Testis (tissue), 5 donors: ENCODE measurements at places on chromosomes 7 and 10. TPM values are rescaled to one million over a fixed set of nuclear protein-coding genes. Genes with fewer than 3 reads are reported as not detected.

GRCh38 chr10:124595143-124595883 is 133.7 kb downstream of the LHPP start:
- no peaks in the 10 kb centered on the region for H3K36me3 ChIP-seq
- no peak overlapping the region for H3K27ac ChIP-seq
- peaks cover 8% of the 10 kb centered on the region for H3K4me1 ChIP-seq

DNA sequence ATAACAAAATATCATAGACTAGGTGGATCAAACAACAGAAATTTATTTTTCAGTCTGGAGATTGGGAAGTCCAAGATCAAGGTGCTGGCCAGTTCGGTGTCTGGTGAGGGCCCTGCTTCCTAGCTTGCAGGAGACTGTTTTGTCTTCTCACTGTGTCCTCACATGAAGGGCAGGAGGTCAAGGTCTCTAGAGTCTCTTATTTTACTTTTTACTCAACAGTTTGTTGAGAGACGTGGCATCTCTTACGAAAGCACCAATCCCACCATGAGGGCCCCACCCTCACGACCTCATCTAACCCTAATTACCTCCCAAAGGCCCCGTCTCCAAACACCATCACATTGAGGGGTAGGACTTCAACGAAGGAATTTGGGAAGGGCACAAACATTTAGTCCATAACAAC is 41.2 kb upstream of the SORBS1 start:
- no peak overlapping the region for H3K27ac ChIP-seq
- no peaks in the 10 kb centered on the region for H3K36me3 ChIP-seq
- no peaks in the 10 kb centered on the region for H3K4me1 ChIP-seq

DNA sequence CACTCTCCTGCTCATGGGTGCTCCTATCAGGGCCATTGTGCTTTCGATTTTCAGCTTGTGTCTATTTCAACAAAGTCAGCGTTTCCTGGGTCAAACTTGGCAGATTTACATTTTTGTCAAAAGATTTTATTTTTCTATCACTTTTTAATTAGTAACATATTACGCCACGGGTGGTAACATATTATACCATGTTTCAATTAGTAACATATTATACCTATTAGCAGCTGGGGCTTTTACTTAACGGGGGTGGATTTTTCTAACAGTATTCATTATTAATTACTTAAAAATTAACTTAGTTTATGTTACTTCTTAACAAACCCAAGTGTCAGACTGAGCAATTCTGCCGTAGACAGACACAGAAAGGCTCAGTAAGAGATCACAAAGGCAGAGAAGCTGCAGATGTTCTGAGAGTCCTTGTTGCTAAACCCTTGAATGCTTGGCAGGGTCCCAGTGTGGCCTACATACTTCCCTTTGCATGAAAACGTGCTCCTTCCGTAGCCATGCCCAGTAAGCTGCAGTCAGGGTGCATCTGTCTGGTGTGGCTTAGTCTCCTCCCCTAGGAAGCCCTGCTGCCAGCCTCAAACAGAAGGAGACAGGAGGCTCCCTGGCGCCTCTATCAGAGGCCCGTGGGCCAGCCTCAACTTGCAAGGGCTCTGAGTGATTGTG is 263.1 kb upstream of the CXCL12 start:
- no peaks in the 10 kb centered on the region for H3K27me3 ChIP-seq
- DNase-seq = peak; percentile 38
- H3K4me1 ChIP-seq = no peaks in the 10 kb centered on the region
- no peaks in the 10 kb centered on the region for H3K36me3 ChIP-seq

GRCh38 chr10:123133541-123134342 is 2.0 kb upstream of the HMX3 start:
- H3K27me3 ChIP-seq = peaks cover 4% of the 10 kb centered on the region
- H3K27ac ChIP-seq = no peak overlapping the region
- H3K4me3 ChIP-seq = no peak overlapping the region

DNA sequence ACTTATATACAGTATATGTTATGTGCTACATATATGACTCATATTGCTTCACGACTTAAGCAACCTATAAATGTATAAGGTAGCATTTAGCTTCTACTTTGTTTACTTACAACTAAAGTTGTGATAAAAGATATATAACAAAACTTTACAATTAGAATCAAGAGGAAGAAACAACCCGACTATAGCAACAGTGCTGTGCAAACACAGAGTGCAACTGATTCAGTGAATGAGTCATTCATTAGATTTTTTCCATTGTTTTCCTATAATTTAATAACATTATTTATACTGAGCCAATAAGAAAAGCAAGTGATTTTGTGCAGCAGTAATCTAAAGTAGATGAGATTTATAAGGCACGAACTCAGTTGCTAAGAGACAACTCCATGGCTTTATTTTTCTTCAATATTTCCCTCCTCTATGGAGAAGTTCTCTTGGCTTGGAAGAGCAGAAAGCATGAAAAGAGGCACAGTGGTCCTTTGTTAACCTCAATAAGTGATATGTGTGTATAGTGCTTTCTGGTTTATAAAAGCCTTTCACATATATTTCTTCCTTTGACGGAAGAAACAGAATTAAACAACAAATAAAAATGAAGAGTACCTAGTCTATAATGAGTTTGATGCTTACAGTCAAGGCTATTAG is 19.8 kb downstream of the CEP41 start:
- H3K4me3 ChIP-seq = no peak overlapping the region
- no peak overlapping the region for H3K27ac ChIP-seq
- no peaks in the 10 kb centered on the region for H3K36me3 ChIP-seq

DNA sequence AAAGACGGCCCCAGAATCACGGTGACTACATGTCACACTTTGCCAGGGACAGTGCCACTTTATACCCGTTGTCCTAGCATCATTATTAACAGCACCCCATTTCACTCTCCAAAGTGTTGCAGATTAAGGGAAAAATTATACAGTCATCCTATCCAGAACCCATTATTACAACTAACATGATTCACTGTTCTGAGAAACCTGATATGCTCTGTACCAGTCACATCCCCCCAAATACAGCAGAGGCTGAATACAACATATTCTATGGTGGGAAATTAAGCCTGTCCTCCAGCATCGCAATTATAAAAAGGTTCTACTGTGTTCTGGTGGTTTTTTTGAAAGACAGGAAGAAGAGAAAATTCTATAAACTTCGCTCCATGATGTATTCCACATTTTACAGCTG is 162.1 kb downstream of the JAZF1 start:
- H3K4me1 ChIP-seq = peaks cover 7% of the 10 kb centered on the region
- H3K27me3 ChIP-seq = no peaks in the 10 kb centered on the region
- no peak for DNase-seq
- H3K27ac ChIP-seq = no peak overlapping the region

DNA sequence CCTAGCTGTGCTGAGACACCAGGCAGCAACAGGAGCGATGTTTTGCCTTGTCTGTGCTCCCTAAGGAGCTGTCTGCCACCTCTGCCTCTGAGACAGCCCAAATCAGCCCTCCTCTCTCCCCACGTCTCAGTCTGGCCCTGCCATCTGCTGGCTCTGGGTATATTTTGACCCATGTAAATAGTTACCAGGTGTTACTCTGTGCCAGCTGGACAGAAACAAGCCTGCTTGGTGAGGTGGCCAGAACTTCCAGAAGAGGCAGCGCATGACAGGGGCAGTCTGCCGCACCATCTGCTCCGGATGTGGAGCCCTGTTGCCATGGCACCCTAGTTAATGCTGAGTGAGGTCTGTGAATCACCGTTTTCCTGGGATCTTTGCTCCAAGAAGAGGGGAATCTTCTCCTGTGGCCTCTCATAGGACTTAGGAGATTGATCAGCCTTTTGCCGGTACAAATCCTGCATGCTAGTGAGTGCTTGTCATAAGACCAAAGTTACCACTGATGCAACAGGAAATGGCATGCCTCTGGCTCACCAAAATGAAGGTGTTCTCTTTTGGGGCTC is 31.8 kb downstream of the GSTO2 start:
- no peak for DNase-seq
- no peak overlapping the region for H3K4me3 ChIP-seq
- no peaks in the 10 kb centered on the region for H3K36me3 ChIP-seq
- H3K27ac ChIP-seq = peak overlapping the region; percentile 86
- H3K4me1 ChIP-seq = peaks cover 23% of the 10 kb centered on the region

GRCh38 chr10:126169899-126170298 is 218.4 kb downstream of the ADAM12 start:
- H3K36me3 ChIP-seq = no peaks in the 10 kb centered on the region
- H3K4me3 ChIP-seq = no peak overlapping the region
- no peak overlapping the region for H3K27ac ChIP-seq
- DNase-seq = no peak
- no peaks in the 10 kb centered on the region for H3K27me3 ChIP-seq

The AQP1 gene
- 15.2 TPM for total RNA-seq

The GPR141 gene
- total RNA-seq = 2.5 TPM

The SLC26A3 gene
- total RNA-seq = 1.1 TPM
